ENCODE measurements at places on chromosomes 6 and 20. TPM values are rescaled to one million over a fixed set of nuclear protein-coding genes. Genes with fewer than 3 reads are reported as not detected.

GRCh38 chr6:125533710-125534397 is 215.6 kb upstream of the HEY2 start:
- no peak for DNase-seq

DNA sequence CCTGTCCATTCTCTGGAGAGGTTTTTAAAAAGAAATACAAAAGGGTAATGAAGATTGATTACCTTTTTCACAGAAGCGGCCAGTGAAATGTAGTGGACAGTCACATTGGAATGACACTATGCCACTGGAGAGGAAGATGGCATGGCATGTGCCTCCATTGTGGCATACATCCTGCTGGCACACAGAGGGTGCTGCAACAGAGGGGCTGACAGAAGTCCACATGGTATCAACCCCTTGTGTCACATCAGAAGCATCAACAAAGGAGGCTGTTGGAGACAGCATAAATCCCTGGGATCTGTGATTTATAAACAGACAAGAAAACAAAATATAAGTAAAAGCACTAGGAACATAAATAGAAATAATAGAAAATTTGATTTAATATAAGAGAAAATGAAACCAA is 594.9 kb downstream of the PHF3 start:
- no peak for DNase-seq

- DNase-seq, result no peak
These were observed 6.8 kb upstream of the EPB41L1 start for GRCh38 chr20:36147690-36148089.

DNA sequence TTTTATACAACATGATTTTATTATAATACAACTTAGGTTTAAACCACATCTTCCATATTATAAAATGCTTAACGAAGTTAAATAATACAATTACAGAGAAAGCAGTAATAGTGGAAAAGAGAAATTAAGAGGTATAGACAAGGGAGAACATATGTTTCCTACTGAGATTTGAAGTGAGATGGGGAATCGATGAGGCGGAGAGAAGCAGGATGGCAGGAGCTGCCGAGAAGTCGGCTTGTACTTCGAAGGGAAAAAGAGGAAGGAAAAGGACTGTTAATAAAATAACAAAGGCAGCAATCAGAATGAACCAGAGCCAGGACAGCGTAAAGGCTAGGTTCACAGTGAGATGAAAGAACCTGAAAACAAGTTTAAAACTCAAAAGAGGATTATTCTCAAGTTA is 15.4 kb downstream of the FBXL4 start:
- no peak for DNase-seq

- no peak for DNase-seq
These were observed 621.5 kb upstream of the CDH4 start for GRCh38 chr20:60630609-60631008.

Gene IL20RA
- total RNA-seq, result 0.48 TPM

DNA sequence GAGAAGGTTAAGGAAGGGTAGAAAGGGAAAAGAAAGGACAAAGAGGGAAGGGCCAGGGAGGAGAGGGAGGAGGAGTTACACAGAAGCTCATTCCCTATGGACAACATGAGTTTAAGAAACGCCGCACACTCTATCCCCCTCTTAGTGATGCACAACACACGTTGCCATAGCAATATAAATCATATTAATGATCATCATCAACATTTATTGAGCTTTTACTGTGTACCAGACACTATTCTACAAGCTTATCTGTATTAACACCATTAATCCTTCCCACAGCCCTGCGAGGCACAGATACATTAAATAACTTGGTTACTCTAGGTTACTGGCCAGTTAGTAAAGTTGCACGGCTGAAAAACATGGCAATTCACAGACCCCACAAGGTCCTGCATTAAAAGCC is 234.8 kb downstream of the PTPRT start:
- DNase-seq, result no peak

DNA sequence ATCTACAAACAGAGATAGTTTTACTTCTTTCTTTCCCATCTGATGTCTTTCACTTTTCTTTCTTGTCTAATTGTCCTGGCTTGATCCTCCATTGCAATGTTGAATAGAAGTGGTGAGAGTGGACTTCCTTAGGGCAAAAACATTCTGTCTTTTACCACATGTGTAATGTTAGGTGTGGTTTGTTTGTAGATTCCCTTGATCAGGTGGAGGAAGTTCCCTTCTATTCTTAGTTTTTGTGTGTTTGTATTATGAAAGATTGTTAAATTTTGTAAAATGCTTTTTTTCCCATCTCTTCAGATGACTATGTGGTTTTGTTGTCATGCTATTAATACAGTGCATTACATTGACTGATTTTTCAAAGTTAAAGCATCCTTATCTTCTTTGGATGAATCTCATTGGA is 41.6 kb upstream of the DUSP22 start:
- DNase-seq, result no peak

DNA sequence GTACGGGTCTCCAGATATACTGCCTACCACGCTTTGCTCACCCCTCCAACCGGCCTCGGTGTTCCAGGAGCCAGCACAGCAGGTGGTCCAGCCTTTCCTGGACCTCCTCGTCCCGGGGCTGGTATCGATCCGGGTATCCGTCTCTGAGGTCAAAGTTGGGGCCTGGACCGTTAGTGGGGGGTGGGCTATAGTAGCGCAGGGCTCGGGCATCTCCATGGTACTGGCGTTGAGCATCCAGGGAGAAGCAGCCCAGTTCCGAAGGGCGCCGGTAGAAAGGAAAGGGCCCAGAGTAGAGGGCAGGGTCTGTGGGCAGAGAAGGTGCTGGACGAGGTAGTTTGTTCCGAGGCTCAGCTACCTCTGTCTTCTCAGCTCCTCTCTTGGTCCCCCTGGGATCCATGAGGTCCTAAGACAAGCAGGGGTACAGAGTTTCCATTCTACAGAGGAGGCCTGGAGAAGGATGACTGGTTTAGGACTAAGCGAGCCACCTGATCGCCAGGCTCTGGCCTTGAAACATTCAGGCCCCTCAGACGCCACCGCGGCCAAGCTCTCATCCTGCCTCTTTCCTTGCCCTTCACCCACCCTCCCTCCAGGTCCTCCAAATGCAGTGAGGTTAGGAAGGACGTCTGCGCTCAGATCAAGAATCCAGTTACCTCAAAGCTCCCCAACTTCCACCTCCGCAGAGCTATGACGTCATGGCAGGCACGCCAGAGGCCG is 502 bp downstream of the DXO start:
- DNase-seq, result no peak

DNA sequence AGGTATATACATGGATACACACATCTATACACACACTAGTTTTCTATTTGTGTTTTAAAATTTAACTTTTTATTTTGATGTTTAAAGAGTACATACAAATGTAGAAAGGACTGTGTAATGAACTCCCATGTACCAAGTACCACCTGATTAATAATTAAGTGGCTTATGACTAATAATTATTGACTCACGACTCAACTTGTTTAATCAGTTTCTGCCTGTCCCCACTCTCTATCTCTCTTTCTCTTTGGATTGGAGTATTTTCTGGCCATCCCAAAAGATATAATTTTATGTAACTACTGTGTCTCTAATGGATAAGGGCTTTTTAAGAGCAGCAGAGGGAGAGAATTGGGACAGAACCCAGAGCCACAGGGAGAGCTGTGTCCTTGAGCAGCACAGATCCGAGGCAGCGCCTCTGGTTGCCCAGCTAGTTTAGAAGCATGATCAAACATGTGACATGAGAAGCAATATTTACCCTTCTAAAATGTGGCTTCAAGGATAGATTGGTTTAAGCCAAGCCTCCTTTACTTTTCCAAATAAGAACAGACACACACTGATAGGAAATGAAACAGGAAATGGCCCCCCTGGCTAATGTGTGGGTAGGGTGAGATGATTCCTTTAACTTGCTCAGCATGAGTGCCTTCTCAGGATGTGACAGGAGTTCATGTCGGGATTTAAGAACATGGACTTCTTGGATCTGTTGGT is 81.0 kb downstream of the ERMARD start:
- no peak for DNase-seq

DNA sequence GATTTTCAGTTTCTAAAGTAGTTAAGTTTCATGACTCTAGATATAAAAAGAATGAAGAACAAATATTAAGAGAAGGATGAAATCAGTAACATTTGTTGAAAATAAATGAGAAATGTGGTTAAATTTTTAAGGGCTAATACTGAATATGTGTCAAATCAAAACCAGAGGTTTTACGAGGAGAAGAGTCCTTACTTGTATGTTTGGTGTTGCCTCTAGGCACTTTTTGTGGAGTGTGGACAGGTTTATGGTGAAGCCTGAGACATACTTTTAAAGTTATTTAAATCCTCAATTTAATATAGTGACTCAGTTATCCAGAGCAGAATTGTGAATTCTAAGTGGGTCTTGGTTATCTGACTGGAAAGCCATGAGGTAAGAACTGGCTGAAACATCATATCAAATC is 68.7 kb downstream of the COL19A1 start:
- no peak for DNase-seq

DNA sequence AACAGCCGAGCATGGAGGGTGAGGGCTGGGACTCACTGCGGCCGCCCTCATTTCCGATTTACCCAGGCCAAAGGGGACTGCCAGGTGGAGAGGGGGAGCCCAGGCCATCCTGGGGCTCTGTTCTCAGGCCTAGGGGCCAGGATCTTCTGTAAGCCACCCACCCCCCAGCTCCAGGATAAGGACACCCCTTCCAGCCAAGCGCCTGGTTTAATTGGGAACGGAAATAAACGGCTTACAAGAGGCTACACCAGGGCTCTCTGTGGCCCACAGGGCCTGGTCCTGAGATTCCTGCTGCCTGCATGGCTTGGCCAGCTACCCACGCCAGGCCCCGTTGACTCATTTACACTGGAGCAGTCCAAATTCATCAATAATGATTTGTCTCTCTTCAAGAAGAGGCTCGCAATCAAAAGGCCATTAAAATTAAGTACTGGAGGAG is 68.1 kb upstream of the TOP1 start:
- DNase-seq, result no peak

GRCh38 chr6:166495487-166496314 is 90.8 kb downstream of the RAMACL start:
- no peak for DNase-seq

- no peak for DNase-seq
These were observed 74.4 kb upstream of the SAMD5 start for GRCh38 chr6:147434076-147434475.

DNA sequence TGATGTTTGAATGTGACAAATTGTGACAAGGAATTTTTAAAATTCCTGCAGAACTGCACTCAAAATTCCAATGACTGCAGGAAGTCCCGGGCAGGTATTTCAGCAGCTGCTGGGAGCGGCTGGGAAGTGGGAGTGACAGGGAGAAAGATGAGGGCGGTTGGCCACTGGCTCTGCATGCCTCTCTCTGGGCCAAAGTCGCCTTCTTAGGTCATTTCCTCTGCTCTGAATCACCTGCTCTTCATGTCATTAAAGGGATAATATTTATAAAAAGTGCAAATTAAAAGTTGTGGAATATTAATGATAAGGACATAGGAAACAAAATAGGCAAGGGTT is 43.9 kb downstream of the RAMACL start:
- no peak for DNase-seq

Gene METTL24
- not detected for total RNA-seq

DNA sequence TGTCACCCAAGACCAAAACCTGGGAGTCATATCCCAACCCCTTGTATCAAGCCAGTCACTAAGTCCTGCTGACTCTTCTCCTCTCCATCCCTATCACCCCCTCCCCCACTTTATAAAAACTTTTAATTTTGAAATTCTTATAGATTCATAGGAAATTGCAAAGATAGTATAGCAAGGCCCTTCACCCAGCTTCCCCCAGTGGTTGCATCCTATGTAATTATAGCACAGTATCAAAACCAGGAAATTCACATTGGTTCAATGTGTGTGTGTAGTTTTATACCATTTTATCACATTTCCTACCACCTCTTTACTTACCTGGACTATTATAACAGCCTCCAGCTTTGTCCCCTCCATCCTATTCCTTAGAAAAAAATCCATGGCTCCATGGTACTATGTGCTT is 4.1 kb downstream of the PPT2 start:
- DNase-seq, result no peak

Gene FAM229B
- total RNA-seq, result 6.2 TPM

Gene FAM162B
- total RNA-seq, result 1.5 TPM

Gene CYP24A1
- total RNA-seq, result not detected

DNA sequence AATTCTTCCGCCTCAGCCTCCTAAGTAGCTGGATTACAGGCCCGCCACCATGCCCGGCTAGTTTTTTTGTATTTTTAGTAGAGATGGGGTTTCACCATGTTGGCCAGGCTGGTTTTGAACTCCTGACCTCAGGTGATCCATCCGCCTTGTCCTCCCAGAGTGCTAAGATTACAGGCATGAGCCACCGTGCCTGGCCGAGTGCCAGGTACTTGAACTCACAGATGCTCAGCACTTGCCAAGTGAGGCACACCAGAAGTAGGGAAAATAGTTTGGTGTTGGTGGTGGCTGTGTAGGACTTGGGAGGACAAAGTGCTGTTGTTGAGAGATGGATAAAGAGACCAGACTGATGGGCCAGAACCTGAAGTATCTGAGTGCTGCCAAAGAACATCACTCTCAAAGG is 40.0 kb upstream of the MBOAT1 start:
- DNase-seq, result no peak

- DNase-seq, result no peak
These were observed 132.0 kb downstream of the PCSK2 start for GRCh38 chr20:17358854-17359253.

GRCh38 chr6:137387096-137387764 is 107.0 kb downstream of the OLIG3 start:
- DNase-seq, result no peak

- no peak for DNase-seq
These were observed 12.5 kb downstream of the GNL1 start for GRCh38 chr6:30543821-30544220.

GRCh38 chr6:168364793-168365421 is 45.3 kb upstream of the DACT2 start:
- no peak for DNase-seq

Gene RFX6
- not detected for total RNA-seq

GRCh38 chr20:420721-421574 is 12.8 kb downstream of the RBCK1 start:
- DNase-seq, result no peak

DNA sequence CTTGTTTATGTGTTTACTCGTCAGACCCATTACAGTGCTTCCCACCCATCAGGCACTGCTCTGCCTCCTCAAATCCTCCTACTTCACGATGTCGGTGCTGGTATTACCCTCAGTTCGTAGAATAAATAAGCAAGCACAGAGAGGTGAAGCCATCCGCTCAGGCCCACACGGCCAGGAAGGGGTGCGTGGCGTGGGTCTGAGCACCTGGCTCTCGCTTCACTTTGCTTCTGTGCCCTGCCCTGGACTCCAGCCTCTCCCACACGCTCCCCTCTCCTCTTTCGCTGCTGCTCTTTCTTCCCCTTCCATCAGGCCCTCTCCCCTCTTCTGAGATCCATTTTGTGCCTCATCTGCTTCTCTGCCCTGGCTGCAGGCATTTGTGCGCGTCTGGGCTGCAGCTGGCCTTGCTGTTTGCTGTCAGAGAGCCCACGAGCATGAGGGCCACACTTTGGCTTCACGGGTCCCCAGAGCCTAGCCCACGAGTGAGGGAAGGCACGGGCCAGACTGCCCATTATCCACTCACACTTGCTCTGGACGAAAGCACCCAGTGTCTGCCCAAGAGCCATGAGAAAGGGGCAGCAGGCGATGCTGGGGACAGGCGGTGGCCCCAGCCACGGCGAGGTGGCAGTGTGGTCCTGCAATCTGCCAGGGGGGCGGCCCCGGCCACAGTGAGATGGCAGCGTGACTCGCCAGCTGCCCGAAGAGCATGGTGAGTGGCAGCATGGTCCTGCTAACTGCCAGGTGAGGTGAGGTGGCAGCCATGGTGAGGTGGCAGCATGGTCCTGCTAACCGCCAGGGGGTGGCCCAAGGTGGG is 96.2 kb upstream of the MPC1 start:
- DNase-seq, result no peak

Gene CCDC170
- total RNA-seq, result 0.10 TPM
